ENCODE measurements at places on chromosomes 4 and X.

GRCh38 chr4:104751468-104751867, 256.8 kb upstream of the CXXC4 start:
- no peak for DNase-seq

DNA sequence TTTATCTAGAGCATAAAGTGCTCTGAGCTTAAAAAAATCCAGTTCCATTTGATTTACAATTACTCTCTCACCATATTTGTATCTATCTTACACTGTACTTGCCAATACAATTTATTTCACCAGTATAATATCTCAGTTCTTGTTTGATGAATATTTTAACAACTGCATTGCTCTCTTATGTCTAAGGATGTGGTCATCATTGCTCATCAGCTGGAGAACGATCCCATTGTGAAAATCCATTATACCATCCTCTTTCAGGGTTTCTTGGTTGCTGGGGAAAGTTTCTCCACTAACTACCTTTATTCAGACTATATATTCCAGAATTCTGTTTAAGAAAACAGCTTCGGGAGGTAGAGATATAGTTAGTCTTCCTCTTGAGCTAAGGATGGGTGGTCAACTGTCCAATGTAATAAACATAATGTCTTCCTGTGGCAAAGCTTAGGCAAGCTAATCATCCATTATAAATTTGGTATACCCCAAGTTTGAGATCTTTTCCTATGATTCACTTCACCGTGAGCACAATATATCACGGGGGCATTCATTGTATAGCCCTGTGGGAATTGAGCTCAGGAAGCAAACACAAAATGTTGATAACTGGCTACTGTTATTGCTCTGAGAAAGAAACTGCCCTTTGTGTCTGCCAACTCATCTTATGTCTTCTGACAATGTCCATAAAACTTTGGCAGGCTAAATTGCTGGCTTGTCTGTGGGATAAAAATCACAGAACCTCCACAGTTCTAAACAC, 2361.9 kb downstream of the ARAP2 start:
- no peak for DNase-seq

GRCh38 chr4:153521999-153522801, 56.0 kb downstream of the TMEM131L start:
- no peak for DNase-seq

DNA sequence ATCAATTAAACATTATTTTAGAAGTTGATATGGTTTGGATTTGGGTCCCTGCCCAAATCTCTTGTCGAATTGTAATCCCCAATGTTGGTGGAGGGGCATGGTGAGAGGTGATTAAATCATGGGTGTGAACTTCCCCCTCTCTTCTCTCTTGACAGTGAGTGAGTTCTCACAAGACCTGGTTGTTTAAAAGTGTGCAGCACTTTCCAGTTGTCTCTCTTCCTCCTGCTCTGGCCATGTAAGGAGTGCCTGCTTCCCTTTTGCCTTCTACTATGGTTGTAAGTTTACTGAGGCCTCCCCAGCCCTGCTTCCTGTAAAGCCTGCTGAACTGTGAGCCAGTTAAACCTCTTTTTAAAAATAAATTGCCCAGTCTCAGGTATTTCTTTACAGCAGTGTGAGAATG, 141.4 kb downstream of the GALNTL6 start:
- no peak for DNase-seq

DNA sequence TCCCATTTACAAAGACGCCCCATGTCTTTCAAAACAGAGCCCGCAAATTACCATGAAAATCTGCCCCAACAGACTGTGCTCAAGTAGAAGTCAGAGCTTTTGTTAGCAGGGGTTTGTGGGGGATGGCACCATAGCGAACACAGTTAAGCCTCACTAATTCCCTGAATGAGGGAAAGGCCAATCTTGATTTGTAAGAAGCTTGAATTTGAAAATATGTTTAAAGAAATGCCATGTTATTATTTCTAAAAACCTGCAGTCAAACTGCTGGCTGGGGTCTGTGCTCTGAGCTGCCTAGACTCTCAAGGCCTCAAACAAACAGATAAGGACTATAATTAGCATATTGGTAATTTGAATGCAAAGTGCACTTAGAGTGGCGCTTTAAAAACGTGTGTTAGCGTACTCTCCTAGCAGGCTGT, 9.4 kb upstream of the PAK3 start:
- DNase-seq: no peak

DNA sequence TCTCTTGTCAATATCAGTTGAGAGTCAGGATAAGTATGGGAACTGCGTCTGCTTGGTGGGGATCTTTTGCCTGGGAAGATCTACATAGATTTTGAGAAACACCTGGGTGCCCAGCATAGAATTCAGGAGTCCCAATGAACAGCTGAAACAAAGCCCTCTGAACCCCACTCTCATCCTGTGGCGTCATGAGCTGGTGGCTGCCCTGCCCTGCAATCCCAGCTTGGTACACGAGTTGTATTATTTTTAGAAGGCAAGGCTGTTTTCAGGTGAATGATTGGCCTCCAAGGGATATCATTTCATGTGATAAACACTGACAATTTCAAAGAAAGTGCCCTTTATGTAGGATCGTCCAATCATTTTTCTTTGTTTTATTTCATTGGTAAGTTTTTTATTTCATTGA, 60.8 kb downstream of the HCCS start:
- no peak for DNase-seq

DNA sequence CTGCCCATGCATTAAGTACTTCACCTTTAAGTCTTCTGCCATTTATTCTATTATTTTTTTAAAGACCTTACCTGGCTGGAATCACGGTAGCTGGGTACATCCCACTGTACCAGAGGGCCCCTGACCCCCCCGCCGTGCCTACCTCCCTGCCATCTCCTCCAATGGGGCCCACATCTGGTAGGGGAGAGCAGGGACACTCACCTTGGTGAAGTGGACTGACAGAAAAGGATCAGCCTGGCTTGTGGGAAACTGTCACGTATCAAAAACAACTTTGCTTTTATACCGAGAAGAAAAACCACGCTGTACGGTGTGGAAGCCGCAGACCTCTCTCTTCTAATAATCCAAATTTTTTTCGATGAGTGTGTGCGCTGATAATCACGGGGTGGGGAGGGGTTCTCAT, at the start of gene FOXP3:
FOXP3 (minus strand) TSS at position 251 of the 400 bp plus-strand sequence. CDS start 6,205 bp downstream, outside the sequence.
- DNase-seq: no peak

GRCh38 chr4:78987683-78988082, 48.4 kb upstream of the PAQR3 start:
- DNase-seq: no peak

DNA sequence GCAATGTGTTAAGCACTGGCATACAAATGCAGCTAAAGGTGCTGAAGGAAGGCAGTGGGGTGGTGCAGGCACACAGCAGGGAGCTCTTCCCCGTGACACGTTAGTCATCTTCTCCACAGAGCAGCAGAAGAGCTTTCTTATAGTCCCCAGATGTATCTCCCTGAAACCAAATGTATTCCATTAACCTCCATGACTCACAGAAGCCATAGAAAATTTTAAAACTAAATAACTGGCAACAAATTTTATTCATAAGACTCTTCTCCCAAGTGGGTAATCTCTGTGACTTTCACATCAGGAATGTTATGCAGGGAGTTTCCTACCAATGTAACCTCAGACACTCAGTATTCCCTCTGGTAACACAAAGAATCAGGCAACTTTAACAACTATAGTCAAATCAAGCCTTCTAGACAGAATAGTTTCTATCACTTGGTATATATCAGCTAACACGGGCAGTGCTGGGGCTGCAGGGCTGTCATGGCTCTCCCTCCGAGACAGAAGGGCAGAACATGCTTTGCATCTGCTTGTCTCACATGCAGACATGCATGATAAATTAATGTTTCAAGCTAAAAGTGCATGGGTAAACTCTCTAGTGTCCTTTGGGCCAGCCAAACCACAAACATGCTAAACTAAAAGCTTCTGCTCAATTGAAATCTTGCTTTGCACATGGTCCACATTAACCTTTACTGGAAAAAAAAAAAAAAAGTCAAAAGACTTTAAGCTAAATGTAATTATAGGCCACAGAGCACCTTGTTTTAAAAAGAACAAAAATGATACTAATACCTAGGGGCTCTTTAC, 28.2 kb downstream of the ANXA5 start:
- no peak for DNase-seq

DNA sequence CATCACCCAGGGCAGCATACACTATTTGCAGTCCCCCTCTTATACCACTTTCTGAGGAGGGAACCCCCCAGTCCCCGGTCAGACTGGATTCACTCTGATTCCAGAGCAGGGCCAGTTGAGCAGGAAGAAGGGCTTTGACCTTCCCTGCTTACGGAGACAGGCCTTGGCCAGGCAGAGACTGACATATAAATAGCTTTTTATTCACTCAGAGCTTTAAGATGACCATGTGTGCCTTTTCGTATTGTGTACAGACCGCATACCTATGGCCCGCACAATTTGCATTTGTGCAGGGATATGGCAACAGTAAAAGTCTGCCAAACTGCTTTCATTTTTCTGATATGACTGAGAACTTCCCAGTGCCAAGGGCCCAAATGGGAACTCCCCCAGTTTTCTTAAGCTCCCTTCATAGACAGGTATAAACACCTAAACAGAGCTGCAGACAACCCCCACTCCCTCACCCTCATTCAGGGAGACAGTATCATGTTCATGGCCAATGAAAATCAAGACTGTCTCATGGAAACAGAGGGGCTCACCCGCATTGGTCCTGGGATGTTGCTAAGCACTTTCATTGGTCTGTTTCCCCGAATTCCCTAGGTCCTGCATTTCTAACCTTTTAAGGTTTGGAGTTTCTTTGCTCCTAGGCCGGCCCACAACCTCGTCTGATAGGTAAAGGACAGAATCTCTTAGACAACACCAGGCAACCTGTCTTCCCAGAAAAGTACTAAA, 86.0 kb downstream of the RTL5 start:
- no peak for DNase-seq

- no peak for DNase-seq
Measured at GRCh38 chr4:104728380-104729122, 233.9 kb upstream of the CXXC4 start.

GRCh38 chrX:135707880-135708279, 5.6 kb upstream of the CT45A1 start:
- DNase-seq: no peak

DNA sequence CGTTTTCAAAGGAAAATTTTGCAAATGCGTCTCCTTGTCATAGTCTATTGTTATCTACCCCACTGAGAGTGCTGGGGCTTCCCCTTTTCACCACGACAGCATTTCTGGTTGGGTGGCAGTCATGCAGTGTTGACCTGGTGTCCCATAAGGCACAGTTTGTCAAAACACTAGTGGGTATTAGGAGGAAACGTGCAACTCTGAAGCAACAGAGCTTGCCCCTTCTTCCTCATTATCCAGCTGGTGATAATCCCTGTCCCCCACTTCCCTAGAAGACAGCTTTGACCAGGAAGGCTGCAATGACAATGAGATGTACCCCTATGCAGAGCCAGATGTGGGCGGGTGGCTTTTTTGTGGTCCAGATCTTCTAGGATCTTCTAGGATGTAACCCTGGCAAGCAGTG, 1.8 kb downstream of the TBC1D1 start:
- DNase-seq: no peak

All from vagina (tissue), 2 donors.